ENCODE measurements at places on chromosomes 2 and 18.

- no peak for DNase-seq
Measured at GRCh38 chr2:153667475-153667874, 188.9 kb upstream of the RPRM start.

- no peak for DNase-seq
Measured at GRCh38 chr2:129004485-129004884, 685.8 kb upstream of the HS6ST1 start.

DNA sequence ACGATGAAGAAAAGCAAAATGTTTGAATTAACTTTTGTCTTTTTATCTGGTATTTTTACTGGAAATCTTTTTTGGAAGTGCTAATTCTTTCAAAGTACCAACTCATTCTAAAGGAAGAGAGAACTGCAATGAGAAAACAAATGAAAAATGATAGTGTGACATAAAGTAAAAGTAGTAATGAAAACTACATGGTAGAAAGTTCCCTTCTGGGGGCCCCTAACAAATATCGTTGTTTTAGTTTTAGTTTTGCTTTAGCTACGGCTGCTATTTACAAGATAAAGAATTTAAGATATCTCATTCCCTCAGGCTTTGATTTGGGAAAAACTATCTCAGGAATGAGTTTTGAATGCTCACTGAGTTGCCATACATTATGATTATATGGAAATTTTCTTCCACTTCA, 161.4 kb downstream of the XIRP2 start:
- DNase-seq: no peak

GRCh38 chr2:225169396-225169795, 127.1 kb upstream of the DOCK10 start:
- no peak for DNase-seq

DNA sequence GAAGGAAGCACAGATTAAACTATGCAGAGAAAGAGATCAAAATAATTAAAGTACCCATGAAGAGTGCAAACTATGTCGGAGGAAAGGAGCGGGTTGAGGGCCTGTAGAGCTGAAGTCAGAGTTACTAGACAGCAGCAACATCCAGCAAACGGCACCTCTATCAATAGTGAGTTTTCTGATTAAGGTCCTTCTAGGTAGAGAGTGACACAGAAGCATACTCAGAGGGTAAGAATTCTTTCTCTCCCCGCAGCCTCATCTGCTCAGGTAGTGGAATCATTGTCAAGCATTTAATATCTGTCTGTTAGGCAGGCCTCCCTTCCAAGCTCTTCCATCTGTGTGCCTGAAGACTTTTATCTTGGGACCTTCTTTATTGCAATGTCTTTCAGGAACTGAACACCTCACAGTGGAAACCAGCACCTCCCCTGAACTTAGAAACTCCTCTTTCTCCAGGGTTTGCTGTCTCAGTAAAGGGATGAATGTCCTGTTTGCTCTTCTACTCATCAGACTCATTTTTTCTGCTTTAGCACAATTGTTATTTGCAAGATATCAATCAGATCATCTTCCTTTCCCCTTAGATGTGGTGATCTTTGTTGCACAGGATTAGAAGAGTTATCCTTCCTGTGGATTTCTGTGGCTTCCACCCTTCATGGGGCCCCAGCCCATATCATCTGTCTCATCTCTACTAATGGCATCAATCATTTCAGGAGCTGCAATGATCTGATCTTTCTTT, 28.8 kb downstream of the SP140 start:
- peak; percentile 81 for DNase-seq

DNA sequence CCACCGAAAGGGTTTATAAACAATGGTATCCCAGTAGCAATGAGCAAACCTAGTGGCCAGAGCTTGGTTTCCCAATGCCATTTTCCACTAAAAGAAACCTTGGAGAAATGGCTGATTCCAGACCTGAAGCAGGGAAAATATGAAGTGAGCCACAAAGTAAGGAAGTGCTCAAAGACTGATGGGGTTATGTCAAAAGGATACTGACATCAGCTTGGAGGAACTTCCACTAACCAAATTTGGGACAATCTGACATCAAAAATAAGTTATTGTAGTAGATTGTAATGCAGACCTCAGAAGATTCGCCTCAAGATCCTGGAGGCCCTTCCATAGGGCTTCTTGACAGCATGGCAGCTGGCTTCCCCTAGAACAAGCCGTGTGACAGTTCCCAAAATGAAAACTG, 79.4 kb upstream of the SP3 start:
- DNase-seq: no peak

GRCh38 chr2:183224948-183225347, 100.7 kb downstream of the NUP35 start:
- DNase-seq: no peak

GRCh38 chr2:86075886-86076285, 29.8 kb downstream of the POLR1A start:
- no peak for DNase-seq

DNA sequence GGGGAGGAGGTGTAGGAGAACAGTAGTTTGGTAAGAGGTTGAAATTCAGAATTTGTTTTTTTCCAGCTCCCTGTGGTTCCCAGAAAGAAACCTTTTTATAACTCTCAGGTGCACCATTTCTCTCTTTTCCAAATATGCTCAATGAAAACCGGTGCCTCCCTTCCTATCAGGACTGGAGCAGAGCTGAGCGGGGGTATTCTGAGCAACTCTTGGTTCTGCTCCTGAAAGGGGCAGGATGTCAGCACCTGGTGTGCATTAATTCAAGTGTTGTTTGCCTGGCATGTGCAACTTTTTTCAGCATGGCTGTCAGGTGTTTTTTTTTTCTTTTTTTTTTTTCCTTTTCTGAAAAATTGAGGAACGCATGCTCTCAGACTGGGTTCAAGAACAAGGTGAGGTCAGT, 74.1 kb downstream of the MAPK4 start:
- no peak for DNase-seq

All from activated CD4-positive, alpha-beta T cell treated with anti-CD3 and anti-CD28 coated beads, Interleukin-2, Interleukin-4, amounts not matched to agents 100 ng/mL and 50 ng/mL, durations not matched to agents 16 hours and 8 hours (primary cell).